Parietal lobe (tissue), 2 donors: ENCODE measurements at places on chromosomes 2 and 18. TPM values are rescaled to one million over a fixed set of nuclear protein-coding genes. Genes with fewer than 3 reads are reported as not detected.

Gene MAB21L4
- not detected for total RNA-seq

Gene MYO7B
- not detected for total RNA-seq

Gene PROM2
- total RNA-seq = 9.4 TPM

Gene ZBTB7C
- 0.94 TPM for total RNA-seq

Gene GAD1
- 162 TPM for total RNA-seq

Gene INHBB
- total RNA-seq = 7.2 TPM

Gene CMPK2
- 8.1 TPM for total RNA-seq

Gene ANKRD53
- 1.9 TPM for total RNA-seq

Gene GALNT13
- 29.1 TPM for total RNA-seq

Gene ABCB11
- total RNA-seq = 1.6 TPM

Gene TMEM37
- not detected for total RNA-seq

Gene MAP3K2
- 58.8 TPM for total RNA-seq

Gene RFX8
- not detected for total RNA-seq

Gene VPS4B
- 32.6 TPM for total RNA-seq

Gene CLIP4
- total RNA-seq = 51.3 TPM

Gene DSG2
- 2.2 TPM for total RNA-seq

Gene PDCD1
- total RNA-seq = not detected

Gene MAPK4
- total RNA-seq = 23.8 TPM

Gene PID1
- 36.9 TPM for total RNA-seq

Gene HOXD13
- total RNA-seq = not detected

Gene ASXL3
- 123 TPM for total RNA-seq

Gene DSC3
- total RNA-seq = 0.31 TPM

Gene SIX2
- total RNA-seq = not detected

Gene ZNF638
- 570 TPM for total RNA-seq

Gene LAMA3
- total RNA-seq = 6.6 TPM

Gene XIRP2
- 0.31 TPM for total RNA-seq

Gene HSBP1L1
- total RNA-seq = 2.2 TPM

Gene AFF3
- total RNA-seq = 153 TPM

Gene UGT1A10
- not detected for total RNA-seq

Gene UGT1A5
- total RNA-seq = not detected

Gene TNFRSF11A
- 0.63 TPM for total RNA-seq

Gene EVX2
- total RNA-seq = not detected

Gene ROCK1
- total RNA-seq = 105 TPM

Gene AP1S3
- 8.5 TPM for total RNA-seq

Gene OTOS
- not detected for total RNA-seq

Gene POTEC
- total RNA-seq = 0.31 TPM

Gene LYG2
- total RNA-seq = not detected

Gene UGT1A9
- not detected for total RNA-seq

Gene LRRFIP1
- total RNA-seq = 72.0 TPM

Gene PJVK
- total RNA-seq = 11.0 TPM

Gene STEAP3
- total RNA-seq = not detected

Gene FAM237A
- not detected for total RNA-seq

Gene PLEKHB2
- total RNA-seq = 110 TPM

Gene THADA
- 63.5 TPM for total RNA-seq

Gene CLEC4F
- not detected for total RNA-seq
